EH (cell line): ENCODE measurements at places on chromosomes 7 and 10.

DNA sequence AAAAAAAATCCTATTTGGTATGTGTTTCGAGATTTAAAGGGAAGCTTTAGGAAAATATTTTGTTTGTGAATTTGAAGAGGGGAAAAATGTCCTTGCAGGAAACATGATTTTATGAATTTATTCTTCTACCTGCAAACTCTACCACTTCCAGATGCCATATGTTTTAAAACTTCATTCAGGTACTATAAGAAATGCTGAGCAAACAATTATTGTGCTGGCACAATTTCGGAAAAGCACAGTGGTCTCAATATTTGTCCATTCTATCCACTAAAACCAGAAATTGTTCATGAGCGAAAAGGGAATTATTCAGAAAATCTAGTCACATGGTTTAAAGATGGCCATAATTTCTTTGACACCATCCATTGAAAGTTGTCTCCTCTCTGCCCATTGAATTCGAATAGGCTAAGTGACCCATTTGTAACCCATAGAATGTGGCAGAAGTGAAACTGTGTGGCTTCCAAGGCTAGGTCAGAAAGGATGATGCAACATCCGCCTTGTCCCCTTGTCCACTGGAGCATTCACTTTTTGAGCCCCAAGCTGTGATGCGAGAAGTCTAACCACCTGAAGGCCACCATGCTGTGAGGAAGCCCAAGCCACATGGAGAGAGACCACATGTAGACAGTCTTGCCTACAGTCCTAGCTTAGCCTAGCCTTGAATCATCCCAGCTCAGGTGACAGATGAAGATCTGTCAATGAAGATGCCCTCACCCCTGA, 189.8 kb upstream of the PRKCQ start:
- DNase-seq, result no peak

GRCh38 chr10:32622409-32622808, 176.5 kb downstream of the CCDC7 start:
- no peak for DNase-seq

- DNase-seq, result no peak
These were observed 31.2 kb downstream of the ABLIM1 start for GRCh38 chr10:114626841-114627240.

- peak; percentile 93 for DNase-seq
These were observed 116.6 kb downstream of the RAB18 start for GRCh38 chr10:27620430-27621397.

GRCh38 chr10:49647985-49648795, 31.3 kb upstream of the C10orf53 start:
- DNase-seq, result no peak

DNA sequence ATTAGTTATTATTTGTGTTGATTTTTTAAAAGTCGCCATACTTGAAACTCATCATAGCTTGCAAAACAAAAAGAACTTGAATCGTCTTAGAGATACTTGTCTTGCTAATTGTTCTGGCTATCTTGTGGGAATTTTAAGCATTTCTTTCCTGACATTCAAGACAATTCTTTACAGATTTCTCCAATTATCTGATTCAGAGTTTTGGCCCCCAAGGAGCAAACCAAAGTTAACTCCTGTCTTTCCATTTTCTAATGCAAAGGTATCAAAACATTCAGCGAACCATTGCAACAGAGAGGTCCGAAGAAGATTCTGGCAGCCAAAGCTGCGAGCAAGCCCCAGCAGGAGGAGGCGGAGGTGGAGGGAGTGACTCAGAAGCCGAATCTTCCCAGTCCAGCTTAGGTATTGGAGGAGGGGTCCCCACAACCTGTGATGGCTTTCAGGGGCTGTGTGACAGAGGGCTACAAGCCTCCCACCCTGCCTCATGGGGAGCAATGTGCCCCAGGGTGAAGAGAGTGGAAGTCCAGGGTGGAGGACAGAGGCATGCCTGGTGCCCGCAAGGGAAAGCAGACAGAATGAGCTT, 119.4 kb upstream of the STK17A start:
- DNase-seq, result no peak

- no peak for DNase-seq
These were observed 91.5 kb upstream of the MXI1 start for GRCh38 chr10:110115784-110116520.

GRCh38 chr10:62264702-62265436, 3.8 kb downstream of the RTKN2 start:
- DNase-seq, result peak; percentile 89

DNA sequence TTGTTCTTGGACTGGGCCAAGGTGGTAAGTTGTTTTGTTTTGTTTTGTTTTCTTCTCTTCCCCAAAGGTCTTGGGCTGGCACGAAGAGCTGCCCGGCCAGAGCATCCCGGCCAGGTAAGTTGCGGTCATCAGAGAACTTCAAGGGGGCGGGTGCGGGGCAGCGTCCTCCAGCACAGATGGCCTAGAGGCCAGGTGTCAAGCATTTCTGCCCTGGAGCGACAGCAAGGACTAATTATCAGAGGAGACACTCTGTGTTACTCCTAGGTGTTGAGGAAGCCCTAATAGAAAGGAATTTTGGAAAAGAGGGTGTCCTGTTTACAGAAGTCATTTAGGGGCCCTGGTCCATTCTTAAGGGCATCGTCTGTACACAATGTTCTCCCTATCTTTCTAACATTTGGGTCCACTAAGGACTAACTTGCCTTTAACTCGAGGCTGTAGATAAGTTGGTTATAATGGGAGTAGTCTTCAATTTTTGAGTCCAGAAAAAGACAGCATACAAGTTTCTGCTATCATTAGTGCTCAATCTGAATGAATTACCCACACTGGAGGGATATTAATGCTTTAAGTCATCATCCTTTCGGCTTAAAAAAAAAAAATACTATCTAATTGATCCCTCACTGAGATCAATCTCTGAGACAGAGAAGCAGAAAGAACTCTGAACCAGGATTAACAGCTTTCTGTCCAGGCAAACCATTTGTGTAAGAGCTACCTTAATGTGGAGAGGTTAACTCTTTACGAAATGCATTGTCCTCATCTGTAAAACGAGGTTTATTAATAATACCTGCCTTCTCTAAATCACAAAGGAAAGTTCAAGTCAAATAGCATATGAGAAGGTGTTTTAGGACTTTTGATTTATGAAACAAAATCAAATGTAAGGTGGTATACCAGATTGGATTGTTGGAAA, 1.5 kb downstream of the ITGB8 start:
- no peak for DNase-seq

DNA sequence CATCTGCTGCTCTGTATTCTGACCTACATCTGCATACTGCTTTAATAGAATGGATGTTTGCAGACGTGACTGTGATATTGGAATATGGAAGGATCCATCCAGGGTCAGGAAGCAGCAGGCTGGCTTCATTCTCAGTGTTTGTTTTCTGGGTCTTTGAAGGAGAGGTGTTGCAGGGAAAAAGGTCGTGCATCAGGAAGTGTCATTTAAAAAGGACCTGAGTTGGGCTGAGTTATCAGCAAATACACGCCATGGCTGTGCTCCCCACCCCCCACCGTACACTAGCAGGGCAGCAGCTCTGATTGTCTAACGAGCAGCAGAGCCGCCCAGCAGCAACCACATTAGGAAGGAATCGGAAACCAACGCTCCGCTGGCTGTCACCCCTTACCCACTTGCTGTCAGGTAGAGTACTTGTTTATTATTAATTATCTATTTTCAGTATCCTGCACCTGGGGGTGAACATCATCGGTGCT, 63.1 kb upstream of the STEAP1B start:
- no peak for DNase-seq

- DNase-seq, result no peak
These were observed 233.1 kb downstream of the SEMA3E start for GRCh38 chr7:83415840-83416239.

DNA sequence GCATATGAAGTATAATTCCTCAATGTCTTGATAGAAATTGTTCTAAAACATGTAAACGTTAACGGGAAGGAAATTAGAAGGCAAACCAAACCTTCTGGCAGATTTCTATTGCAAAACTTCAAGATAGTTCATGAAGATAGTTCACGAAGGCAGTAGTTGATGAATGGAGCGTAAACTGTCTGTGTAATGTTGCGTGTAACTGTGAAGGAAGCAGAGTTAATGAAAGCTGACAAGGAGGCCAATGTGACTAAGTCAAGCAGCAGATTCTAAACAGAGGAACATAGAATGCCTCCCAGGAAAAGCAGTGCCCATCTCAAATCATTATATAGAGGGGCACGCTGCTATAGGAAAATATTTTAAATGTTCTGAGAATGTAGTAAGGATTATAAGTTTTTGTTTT, 659.7 kb upstream of the IGFBP3 start:
- no peak for DNase-seq

DNA sequence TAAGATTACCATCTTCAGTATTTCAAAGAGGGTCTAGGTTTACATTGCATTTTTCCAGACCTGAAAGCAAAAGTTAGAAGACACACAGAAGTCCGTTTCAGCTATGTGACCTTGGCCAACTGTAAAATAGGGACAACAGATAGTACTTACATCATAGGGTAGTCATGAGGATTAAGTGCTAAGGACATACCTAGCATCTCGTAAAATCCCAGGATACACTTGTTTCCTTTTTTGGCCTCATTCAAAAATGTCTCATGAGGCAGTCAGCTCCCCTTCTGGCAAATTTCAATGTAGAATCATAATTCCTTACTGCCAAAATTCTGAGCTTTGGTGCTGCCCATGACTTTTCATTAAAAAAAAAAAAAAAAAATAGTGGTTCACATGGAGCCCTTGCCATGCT, 6.4 kb upstream of the DUSP5 start:
- DNase-seq, result peak; percentile 90

DNA sequence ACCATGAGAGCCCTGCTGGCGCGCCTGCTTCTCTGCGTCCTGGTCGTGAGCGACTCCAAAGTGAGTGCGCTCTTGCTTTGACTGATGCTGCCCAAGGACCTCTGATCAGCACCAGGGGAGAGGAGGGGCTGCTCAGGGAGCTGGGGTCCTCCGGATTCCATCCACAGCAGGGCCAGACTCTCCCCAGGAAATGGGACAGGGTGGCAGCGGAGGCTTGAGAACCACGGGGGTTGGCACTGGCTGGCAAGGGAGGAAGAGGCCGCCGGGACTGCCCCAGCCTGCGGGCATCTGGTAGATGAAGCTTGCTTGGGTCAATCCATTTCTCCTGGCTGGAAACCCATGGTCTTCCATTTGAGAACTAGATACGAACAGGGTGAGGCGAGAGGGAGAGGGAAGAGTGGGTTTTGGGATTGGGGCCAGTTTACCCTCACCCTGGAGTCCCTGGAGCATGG, 647 bp downstream of the PLAU start:
- no peak for DNase-seq

- no peak for DNase-seq
These were observed 37.7 kb downstream of the NAMPT start for GRCh38 chr7:106246902-106247711.

DNA sequence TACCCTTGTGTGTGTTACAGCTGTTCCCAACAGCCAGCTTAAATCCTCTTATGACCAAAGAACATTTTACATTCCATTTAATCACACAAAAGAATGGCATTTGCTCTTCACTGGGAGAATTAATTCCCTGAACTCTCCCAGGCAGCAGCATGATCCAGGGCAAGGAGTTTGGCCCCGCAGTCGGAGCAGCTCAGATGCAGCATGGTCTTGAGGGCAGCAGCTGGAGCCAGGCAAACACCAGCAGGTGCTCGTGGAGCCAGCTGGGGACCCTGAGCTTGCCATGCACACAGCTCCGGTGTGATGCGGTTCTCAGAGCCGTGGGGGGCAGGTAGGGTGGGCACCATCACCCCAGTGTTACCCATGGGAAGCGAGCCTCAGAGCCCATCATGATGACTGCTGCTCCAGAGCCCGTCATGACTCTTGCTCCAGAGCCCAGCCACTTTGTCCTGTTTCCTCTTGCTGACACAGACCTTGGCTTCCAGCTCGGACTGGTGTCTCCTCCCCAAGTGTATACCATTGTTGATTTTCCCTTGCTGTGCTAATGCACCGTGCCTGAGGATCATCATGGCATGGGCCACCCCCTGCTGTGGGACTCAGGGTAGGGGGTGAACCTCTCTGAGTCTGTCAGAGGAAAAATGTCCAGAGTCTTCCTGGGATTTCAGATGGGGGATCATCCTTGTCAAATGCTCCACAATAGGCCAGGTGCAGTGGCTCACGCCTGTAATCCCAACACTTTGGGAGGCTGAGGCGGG, 75.8 kb downstream of the ZRANB1 start:
- DNase-seq, result no peak

DNA sequence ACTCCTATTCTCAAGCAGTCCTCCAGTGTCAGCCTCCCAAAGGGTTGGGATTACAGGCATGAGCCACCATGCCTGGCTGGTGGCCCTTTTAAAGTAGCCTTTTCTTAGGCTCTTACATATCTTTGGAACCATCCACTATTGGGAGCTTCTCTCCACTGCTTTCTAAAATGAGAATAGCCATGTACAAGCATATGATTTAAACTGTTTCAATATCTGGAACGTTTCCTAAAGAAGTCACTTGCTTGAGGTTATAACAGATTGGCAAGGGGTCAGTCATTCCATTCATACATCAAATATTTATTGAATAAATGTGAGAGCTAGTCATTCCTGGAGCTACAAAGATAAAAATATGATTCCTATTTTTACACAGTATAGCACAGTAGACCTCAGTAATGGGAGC, 97.4 kb upstream of the LRGUK start:
- peak; percentile 21 for DNase-seq

GRCh38 chr10:32930036-32930435, 28.0 kb downstream of the ITGB1 start:
- no peak for DNase-seq

DNA sequence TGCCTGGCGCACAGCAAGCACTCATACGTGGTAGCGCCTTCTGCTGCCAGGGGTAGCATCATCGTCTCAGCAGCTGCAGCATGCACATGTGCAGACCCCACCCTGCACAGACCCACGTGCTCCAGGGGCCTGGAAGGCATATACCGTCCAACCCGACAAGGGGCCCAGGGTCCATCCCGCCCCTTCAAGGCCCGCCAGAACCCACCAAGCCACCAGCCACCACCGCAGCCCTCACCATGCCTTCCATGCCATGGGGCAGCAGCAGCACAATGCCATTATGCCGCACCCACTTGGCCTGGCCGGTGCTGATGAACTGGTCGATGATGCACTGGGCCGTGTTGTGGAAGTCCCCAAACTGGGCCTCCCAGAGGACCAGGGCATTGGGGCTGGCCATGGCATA, 22.7 kb downstream of the OGDHL start:
- DNase-seq, result no peak
